T-helper 9 cell (primary cell): ENCODE measurements at places on chromosomes 6 and 20.

GRCh38 chr6:32149092-32149755 lies 2.5 kb downstream of the PRRT1 start:
- no peak for DNase-seq

DNA sequence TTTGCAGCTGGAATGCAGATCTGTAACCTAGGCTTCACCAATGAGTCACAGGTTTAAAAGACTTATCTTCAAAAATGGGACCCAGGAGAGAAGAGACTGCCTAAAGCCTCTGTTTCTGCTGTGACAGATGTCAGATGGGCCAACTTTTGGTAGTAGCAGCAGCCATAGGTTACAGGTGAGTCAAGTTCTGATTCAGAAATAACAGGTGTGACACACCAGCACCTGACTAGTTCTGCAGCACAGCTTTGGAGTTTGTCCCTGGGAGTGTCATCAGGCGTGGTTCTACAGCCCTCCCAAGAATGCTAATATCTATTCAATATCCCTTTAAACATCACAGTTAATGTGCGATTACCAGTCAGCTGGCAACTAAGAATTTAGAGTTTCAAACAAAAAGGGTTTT lies 121.9 kb upstream of the BTN3A2 start:
- DNase-seq = no peak

- no peak for DNase-seq
These were observed 639 bp upstream of the CD24 start for GRCh38 chr6:106974999-106975737.

DNA sequence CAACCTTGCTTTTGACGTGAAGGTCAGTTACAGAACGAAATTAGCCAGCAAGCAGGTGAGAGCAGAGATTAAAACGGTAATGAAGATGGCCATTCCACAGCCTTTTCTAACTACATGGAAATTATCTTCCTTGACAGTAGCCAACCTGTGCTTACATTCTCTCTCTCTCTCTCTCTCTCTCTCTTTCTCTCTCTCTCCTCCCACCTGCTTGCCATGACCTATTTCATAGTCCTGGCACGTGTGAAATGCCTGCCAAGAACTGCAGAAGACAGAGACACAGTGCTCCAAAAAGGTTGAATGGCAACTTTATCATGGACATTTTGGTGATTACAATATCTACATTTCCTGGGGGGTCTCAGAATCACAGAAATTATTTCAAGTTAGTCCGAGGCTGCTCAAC lies 38.5 kb upstream of the SALL4 start:
- no peak for DNase-seq

GRCh38 chr6:138416206-138416605 lies 12.2 kb downstream of the HEBP2 start:
- no peak for DNase-seq

DNA sequence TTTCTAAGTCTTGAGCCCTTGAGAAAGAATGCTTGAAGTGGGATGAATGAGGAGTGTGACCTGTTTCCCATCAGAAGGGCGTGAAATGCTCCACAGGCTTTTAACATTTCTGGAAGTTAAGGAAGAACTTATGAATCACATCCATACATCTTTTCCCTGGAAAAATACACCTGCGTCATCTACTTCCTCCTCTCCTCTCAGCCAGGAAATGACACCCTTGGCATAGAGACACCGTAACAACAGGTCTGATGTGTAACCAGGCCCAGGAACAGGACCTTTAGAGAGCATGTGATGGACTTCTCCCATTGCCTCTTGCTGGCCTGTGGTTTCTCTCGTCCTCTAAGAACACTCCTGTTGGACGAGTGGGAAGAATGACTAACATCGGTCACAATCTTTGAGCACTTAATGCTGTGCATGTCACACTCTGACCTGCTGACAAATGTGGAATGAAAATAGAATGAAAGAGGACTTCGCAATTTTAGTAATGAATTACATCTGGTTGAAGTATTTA lies 28.5 kb upstream of the CITED2 start:
- no peak for DNase-seq

- no peak for DNase-seq
These were observed 98.0 kb downstream of the SNAP25 start for GRCh38 chr20:10316582-10316981.

GRCh38 chr6:143449714-143450452 lies 612 bp downstream of the ADAT2 start:
- peak; percentile 43 for DNase-seq

DNA sequence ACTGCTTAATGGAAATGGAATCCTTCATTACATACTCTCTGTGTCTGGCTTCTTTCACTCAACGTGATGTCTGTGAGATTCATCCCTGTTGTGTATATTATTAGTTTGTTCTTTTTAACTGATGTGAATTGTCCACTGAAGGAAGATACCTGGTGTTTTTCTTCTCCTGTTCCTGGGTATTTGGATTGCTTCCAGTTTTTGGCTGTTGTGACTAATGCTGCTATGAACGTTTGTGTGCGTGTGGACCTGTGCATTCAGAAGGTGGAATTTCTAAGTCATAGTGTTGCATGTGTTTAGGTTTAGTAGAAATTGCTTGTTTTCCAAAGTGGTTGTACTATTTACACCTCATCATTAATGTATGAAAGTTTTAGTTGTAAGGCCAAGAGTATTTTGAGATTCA lies 3.8 kb downstream of the TULP4 start:
- no peak for DNase-seq

- DNase-seq = no peak
These were observed 83.3 kb downstream of the SMPDL3A start for GRCh38 chr6:122872311-122872710.

GRCh38 chr20:30985386-30985785 lies 272.1 kb upstream of the DEFB115 start:
- no peak for DNase-seq

DNA sequence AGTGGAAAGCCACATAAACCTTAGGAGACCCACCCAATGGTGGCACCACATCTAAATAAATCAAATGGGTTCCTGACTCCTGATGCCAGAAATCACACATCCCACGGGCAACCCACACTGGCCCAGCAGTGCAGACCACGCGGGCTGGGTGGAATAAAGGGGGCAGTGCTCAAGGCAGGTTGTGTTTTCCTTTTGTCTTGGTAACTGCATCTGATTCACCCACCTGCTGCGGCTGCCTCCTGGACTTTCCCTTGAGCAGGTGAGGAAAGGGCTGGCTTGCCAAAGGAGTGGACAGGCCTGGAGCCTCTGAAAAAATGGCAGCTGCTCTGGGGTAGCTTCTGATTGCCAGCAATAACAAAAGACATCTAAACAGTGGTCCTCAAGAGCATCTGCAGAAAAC lies 119.5 kb upstream of the KCNK16 start:
- no peak for DNase-seq

DNA sequence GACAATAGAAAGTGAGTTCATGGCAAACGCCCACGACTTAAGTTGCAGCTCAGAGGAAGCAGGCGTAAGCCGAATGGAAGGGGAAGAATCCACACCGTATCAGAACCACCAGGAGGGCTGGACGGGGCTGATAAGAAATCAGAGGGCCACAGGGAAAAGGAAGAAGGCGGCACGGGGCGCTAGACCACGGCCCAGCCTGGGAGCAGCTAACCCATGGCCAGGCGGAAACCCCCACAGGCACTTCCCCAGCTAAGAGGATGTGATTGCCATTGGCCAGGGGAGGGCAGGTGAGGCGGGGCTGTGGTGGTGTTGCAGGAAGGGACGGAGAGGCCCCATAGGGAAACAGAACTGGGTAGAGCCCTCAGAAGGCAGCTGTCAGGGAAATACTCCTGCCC lies 174.0 kb upstream of the AFDN start:
- no peak for DNase-seq

DNA sequence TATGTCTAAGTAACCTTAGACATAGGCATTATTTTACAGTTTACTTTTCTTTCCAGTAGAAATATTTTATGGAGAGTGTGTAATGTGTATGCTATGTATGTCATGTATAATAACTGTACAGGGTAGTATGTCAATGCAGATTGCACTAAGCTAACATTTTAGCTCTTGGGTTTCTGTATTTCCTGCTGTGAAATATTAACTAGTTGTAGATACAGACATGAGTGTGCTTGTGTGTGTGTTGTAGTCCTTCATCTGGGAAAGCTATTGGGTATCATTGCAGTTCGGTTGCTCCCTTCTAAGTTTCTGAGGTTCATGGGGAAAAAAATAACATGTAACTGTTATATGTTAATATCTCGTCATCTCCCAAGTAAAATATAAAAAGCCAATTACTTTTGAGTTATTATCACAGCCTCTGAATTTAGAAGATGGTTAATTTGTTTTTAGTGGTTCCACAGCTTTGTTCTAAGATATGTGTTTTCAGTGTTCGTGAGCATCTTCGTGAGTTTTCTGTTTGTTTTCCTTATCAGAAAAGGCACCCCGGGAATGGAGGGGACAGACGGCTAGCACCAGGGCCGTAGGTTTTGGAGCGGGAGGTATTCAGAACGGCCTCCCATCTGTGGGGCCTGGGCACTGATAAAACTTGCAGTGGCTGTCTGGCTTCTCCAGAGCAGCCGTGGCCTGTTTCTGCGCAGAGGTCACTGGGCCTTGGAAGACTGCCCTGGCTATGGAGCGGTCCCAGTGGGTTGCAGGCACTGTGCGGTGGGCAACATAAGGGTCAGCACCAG lies 215.0 kb downstream of the ARID1B start:
- no peak for DNase-seq

GRCh38 chr6:142932889-142933288 lies 12.1 kb downstream of the HIVEP2 start:
- no peak for DNase-seq

DNA sequence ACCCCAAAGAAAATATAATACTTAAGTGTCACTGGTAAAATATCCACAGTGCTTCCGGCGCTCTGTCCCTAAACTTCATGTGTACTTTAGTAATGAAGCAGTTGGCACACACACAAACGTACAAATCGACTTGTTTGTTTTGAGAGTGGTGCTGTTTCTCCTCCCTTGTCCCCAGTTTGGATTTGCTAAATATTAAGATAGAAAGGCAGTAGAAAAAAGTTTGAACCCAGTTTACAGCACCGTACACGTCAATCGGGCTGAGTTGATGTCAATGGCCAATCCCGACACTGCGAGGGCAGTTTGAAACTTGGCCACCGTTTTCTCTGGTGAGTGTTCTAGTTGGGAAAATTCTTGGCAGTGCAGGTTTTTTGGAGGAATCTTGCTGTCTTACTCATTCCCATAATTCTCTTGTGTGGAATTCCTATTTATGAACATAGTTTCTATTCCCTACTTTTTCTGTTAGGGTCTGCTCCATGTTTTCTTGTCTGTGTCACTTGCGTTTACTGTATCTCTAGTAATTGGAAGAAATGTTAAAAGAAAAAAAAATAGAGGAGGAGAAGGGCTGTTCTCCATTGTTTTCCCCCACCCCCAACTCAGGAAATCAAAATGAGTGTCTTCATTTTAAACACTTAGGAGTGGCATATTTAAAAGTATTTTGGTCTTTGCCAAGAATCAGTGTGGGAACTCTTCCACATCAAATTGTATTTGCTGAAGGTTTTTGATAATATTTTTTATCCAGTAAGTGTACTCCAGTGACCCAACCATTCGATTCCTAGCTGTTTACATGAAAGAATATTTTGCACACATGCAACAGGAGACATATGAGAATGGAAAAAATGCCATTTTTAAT lies 72.3 kb downstream of the OR2B2 start:
- DNase-seq = no peak

DNA sequence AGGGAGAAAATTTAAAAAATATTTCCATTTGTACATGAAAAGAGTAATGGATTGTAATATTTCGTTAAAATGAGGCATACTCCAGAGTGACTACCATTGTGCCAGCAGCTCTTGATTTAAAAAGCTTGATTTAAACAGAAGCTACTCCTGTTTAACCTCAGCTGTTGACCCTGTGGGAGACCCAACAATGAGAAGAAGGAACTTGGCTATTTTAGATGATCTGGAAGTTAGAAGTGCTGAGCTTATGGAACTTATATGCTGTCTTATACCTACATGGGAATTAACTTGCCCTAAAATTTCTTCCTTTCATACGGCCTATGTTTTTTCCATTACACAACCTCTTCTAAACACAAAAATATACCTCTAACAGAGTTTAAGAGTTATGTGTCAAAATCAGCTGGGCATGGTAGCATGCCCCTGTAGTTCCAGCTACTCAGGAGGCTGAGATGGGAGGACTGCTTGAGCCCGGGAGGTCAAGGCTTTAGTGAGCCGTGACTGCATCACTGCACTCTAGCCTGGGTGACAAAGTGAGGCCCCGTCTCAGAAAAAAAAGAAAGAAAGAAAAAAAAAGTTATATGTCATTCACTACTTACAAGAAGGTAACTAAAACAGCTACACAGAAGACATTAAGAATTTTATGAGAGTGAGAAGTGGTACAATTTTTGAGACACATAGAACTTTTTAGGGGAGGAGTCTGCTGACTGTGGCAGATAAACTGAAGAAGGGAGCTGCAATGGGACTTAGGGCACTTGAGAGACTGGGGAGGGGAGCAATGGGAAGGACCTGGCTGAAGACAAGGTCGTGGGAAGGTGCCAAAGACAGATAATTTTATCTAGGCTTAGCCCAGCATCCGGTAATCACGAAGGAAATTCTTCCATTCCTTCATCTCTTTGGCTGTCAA lies 139.9 kb downstream of the MYB start:
- no peak for DNase-seq

GRCh38 chr6:119881416-119881815 lies 531.9 kb upstream of the MAN1A1 start:
- DNase-seq = no peak

DNA sequence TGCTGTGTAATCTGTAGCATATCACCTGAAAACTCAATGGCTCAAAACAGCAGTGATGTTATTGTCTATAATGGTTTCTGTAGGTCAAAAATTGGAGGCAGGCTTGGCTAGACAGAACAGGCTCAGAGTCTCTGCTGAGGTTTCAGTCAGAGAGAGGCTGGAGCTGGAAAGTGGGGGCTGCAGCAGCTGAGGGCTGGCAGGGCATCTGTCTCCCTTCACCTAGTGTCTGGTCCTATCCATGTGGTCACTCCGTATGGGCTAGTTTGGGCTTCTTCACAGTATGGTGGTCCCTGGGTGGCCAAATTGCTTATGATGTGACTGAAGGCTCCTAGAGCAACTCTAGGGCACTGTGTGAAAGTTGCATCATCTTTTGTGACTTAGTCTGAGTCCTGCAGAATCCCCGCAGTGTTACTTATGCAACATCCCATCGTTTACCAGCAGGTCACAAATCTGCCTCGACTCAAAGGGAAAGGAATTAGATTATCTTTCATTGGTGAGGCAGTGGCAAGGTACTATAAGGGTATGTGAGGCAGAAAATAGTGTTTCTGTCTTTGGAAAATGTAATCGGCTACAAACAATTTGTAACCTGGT lies 497.0 kb downstream of the EPHA7 start:
- DNase-seq = no peak

- DNase-seq = no peak
These were observed 90.9 kb downstream of the GJA10 start for GRCh38 chr6:89984926-89985750.

- no peak for DNase-seq
These were observed 476.8 kb downstream of the EPHA7 start for GRCh38 chr6:92942549-92942948.

GRCh38 chr6:31979238-31979898 lies 2.5 kb upstream of the C4A start:
- no peak for DNase-seq

GRCh38 chr6:138103871-138104270 lies 3.3 kb downstream of the PERP start:
- no peak for DNase-seq

- no peak for DNase-seq
These were observed at the start of gene SEL1L2 for GRCh38 chr20:13990465-13990864. TSS of gene SEL1L2 (minus strand) at chr20:13990614. CDS start at chr20:13990534, 80 bp downstream.

- DNase-seq = no peak
These were observed 920 bp downstream of the ZBTB12 start for GRCh38 chr6:31900917-31901414.
